ENCODE measurements at places on chromosomes 2 and 18. TPM values are rescaled to one million over a fixed set of nuclear protein-coding genes. Genes with fewer than 3 reads are reported as not detected.

GRCh38 chr2:201180010-201180409 lies 2.9 kb upstream of the CASP10 start:
- H3K27ac ChIP-seq: no peak overlapping the region
- peaks cover 25% of the 10 kb centered on the region for H3K4me1 ChIP-seq
- H3K4me3 ChIP-seq: no peak overlapping the region
- no peaks in the 10 kb centered on the region for H3K27me3 ChIP-seq
- no peaks in the 10 kb centered on the region for H3K36me3 ChIP-seq

DNA sequence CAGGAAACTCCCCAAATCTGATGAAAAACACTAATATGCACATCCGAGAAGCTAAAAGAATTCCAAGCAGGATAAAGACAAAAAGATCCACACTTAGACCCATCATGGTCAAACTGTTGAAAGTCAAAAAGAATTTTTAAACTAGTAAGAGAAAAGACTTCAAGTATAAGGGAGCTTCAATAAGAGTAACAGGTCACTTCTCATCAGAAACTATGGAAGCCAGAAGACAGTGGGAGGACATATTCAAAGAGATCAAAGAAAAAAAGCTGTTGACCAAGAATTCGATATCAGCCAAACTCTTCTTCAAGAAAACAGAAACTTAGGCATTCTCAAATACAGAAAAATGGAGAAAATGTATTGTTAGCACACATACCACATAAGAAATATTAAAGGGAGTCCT lies 50.4 kb downstream of the ZC3H8 start:
- no peaks in the 10 kb centered on the region for H3K27me3 ChIP-seq
- no peak for DNase-seq
- H3K4me3 ChIP-seq: no peak overlapping the region

GRCh38 chr18:35038881-35039491 lies 2.2 kb upstream of the MAPRE2 start:
- H3K4me3 ChIP-seq: no peak overlapping the region
- DNase-seq: no peak
- no peaks in the 10 kb centered on the region for H3K27me3 ChIP-seq
- H3K27ac ChIP-seq: no peak overlapping the region

DNA sequence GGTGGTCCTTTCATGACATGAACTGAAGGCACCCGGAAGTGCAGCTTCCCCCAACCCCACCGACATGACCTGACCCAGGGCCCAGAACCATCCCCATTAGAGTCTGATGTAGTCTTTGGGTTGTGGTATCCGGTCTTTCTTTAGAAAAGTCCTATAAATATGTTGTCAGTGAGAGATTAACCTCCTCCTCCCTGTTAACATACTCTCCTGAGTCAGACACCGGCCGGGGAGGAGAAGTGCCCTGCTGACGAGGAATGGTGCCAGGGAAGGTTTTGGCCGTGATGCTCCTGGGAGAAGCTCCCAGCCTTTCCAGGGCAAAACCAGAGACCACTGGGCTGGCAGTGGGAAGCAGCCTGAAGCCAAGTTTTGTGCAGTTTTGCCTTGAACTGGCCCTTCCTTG lies 109.0 kb downstream of the LAMA3 start:
- no peak overlapping the region for H3K27ac ChIP-seq
- H3K27me3 ChIP-seq: peaks cover 2% of the 10 kb centered on the region
- no peak overlapping the region for H3K4me3 ChIP-seq

- no peaks in the 10 kb centered on the region for H3K36me3 ChIP-seq
- no peak overlapping the region for H3K4me3 ChIP-seq
- H3K27ac ChIP-seq: no peak overlapping the region
- DNase-seq: no peak
- no peaks in the 10 kb centered on the region for H3K27me3 ChIP-seq
Observed at GRCh38 chr2:128513961-128514283, 195.3 kb upstream of the HS6ST1 start.

GRCh38 chr18:50268022-50268747 lies 1.9 kb upstream of the CFAP53 start:
- peak; percentile 89 for DNase-seq
- H3K4me1 ChIP-seq: peaks cover 20% of the 10 kb centered on the region
- no peak overlapping the region for H3K27ac ChIP-seq
- peak overlapping the region; percentile 57 for H3K4me3 ChIP-seq

GRCh38 chr18:685438-685837 lies 27.0 kb downstream of the ENOSF1 start:
- no peak overlapping the region for H3K27ac ChIP-seq
- no peak overlapping the region for H3K4me3 ChIP-seq
- H3K27me3 ChIP-seq: no peaks in the 10 kb centered on the region
- no peak for DNase-seq
- H3K36me3 ChIP-seq: peaks cover 77% of the 10 kb centered on the region

Gene CHRNG
- total RNA-seq: not detected

DNA sequence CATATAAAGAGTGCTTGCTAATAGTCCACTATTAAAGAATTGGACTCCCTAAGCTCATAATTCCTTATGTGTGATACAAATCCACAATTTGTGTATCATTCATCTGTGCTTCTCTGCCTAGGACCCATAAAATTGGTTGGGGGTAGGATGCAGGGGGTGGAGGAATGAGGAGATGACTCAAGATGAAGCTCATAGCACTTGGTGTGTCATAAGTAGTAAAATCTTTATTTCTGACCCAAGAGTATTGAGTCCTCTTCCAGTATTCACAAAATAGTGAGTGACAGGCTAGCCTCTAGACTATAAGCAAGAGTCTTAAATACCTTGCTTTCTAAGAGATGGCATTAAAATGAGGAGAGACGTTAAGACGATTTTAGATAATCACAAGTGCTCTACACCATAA lies 390.9 kb upstream of the CDH19 start:
- no peak for DNase-seq
- H3K4me3 ChIP-seq: no peak overlapping the region
- no peaks in the 10 kb centered on the region for H3K27me3 ChIP-seq

- no peak overlapping the region for H3K27ac ChIP-seq
- H3K4me1 ChIP-seq: peaks cover 3% of the 10 kb centered on the region
- no peak overlapping the region for H3K4me3 ChIP-seq
- DNase-seq: no peak
- peaks cover 20% of the 10 kb centered on the region for H3K27me3 ChIP-seq
- H3K36me3 ChIP-seq: no peaks in the 10 kb centered on the region
Observed at GRCh38 chr2:120550282-120550681, 185.4 kb upstream of the GLI2 start.

GRCh38 chr2:187078297-187078696 lies 229.3 kb upstream of the ZSWIM2 start:
- H3K27me3 ChIP-seq: no peaks in the 10 kb centered on the region
- H3K36me3 ChIP-seq: no peaks in the 10 kb centered on the region
- H3K4me3 ChIP-seq: no peak overlapping the region
- no peak for DNase-seq
- H3K27ac ChIP-seq: no peak overlapping the region

DNA sequence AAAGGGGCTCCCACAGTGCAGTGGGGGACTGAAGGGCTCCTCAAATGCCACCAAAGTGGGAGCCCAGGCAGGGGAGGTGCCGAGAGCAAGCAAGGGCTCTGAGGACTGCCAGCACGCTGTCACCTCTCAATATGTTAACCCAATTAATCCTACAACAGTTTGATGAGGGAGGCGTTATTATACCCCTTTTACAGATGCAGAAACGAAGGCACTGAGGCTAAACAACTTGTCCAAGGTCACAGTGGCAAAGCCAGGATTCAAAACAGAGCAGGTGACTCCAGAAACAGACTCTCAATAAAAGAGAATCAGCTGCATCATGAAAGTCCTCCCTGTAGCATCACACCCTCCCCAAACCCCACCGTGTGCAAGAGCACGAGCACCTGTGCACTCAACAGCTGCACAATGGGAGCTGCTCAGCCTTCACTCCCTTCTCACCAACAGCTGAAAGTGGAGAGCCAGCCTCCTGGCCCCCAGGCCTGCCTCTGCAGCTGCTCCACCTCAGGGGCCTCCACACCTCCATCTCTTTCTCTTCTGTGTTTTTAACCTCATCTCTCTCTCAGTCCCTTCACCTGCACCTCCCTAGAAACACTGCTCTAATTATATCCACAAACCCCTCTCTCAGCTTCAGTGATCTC lies 8.1 kb downstream of the NPC1 start:
- no peak for DNase-seq
- peaks cover 27% of the 10 kb centered on the region for H3K36me3 ChIP-seq
- H3K4me3 ChIP-seq: no peak overlapping the region
- no peaks in the 10 kb centered on the region for H3K27me3 ChIP-seq
- peak overlapping the region; percentile 11 for H3K27ac ChIP-seq
- peaks cover 58% of the 10 kb centered on the region for H3K4me1 ChIP-seq

- no peak for DNase-seq
- no peaks in the 10 kb centered on the region for H3K27me3 ChIP-seq
- no peak overlapping the region for H3K27ac ChIP-seq
- no peaks in the 10 kb centered on the region for H3K36me3 ChIP-seq
- H3K4me3 ChIP-seq: no peak overlapping the region
- H3K4me1 ChIP-seq: no peaks in the 10 kb centered on the region
Observed at GRCh38 chr2:4515871-4516761, 812.7 kb downstream of the DCDC2C start.

GRCh38 chr18:58493516-58494253 lies 135.2 kb downstream of the ALPK2 start:
- DNase-seq: peak; percentile 87
- no peak overlapping the region for H3K4me3 ChIP-seq
- no peak overlapping the region for H3K27ac ChIP-seq
- H3K27me3 ChIP-seq: peaks cover 27% of the 10 kb centered on the region
- peaks cover 9% of the 10 kb centered on the region for H3K4me1 ChIP-seq
- H3K36me3 ChIP-seq: no peaks in the 10 kb centered on the region

DNA sequence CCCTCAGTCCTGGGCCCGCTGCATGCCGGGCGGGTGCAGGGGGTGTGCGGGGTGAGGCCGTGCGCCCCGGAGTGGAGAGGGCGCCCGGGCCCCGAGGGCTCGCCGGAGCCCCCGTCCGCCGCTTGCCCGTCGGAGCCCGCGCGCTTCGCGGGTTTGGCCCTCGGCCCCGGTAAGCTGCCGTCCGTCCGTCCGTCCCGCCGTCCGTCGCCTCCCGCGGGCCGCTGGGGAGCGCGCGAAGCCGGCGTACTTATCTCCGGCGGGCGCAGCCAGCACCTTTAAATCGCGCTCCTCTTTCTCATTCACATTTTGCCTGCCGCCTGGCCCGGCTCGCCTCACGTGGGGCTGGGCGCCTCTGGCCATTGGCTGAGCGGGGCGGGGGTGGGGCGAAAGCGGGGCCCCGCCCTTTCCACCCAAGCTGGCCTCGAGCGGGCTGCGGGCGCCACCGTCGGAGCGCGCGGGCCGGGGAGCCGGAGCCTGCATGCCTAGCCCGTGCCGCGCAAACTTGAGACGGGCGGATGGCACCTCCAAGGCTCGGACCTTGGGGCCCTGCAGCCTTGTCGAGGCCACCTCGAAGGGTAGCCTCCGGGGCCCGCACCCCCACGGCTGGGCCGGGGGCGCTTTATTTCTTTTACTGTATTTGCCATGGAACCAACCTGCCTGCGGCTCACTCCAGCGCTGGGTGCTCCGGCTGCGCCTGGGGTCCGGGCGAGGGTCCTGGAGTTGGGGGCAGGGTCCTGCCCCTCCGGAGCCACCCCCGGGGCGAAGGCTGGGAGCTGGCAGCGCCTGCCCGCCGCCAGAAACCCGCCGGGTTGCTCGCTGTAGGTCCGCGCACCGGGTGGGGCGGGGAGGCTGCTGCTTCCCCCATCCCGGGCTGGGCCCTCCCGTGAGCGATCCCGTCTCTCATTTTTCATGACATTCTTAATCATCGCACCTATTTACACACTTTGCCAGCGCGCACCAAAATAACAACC lies at the start of gene GBX2:
Gene GBX2 (minus strand): TSS at position 277 of the 971 bp plus-strand sequence. CDS start 415 bp downstream, outside the sequence.
- peak; percentile 49 for DNase-seq
- H3K27ac ChIP-seq: no peak within 1 kb of the TSS
- peaks cover 57% of the 10 kb centered on the region for H3K27me3 ChIP-seq
- peak within 1 kb of the TSS; percentile 12 for H3K4me3 ChIP-seq
- H3K36me3 ChIP-seq: no peaks in the 10 kb centered on the region
- H3K4me1 ChIP-seq: peaks cover 11% of the 10 kb centered on the region

Gene ZNF514
- 7.0 TPM for total RNA-seq

Gene OR6B2
- not detected for total RNA-seq

DNA sequence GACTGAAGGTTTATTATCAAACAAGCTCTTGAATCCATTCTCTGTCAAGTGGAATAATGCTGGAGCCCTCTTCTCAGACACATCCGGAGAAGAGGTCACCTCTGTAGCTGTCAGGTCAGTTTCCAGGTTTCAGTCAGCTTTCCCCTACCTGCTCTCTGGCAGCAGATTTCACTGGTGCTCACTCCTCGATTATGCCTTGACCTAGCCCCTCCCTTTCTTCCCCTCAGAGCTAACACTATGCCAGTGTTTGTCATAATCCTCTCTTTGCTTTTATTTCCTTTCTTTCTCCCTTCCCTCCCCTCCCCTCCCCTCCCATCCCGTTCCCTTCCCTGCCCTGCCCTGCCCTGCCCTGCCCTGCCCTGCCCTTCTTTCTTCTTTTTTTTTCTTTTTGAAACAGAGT lies 22.5 kb upstream of the PLEKHM3 start:
- no peak overlapping the region for H3K4me3 ChIP-seq
- peaks cover 6% of the 10 kb centered on the region for H3K27me3 ChIP-seq
- no peaks in the 10 kb centered on the region for H3K36me3 ChIP-seq
- DNase-seq: no peak
- H3K4me1 ChIP-seq: no peaks in the 10 kb centered on the region

- H3K4me3 ChIP-seq: no peak overlapping the region
- H3K36me3 ChIP-seq: no peaks in the 10 kb centered on the region
- DNase-seq: no peak
- H3K4me1 ChIP-seq: no peaks in the 10 kb centered on the region
Observed at GRCh38 chr18:39531659-39532058, 1966.1 kb upstream of the CELF4 start.

DNA sequence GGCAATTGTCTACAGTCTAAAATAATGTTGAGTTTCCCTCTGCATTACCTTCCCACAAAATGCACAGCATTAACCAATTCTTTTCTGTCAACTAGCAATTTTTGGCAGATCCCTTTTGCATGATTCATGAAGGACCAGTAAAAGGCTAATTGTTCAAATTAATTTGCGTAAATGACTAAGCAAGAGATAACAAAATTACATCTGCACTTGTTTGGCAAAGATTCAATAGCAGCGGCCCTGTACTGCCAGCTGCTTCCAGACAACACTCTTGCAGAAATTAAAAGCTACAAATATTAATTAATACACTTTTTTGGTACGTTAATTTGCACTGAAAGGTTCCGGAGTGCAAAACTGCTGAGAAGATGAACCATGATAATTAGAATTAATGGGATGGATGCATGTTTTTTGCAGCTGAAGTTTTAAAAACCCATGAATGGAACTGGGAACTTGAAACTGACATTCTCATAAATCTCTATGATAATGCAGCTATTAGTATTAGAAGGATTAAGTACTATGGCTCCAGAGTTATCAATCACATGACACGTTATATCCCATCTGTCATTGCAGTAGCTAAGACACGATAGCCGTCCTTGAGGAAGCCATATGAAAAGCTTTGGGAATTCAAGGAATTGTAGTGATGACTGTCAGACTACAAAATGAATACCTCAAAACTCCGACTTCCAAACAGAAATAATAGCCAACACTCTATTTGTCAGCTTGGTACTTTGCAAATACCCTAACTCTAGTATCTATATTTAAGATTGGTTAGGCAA lies 1268.3 kb upstream of the ACVR2A start:
- no peaks in the 10 kb centered on the region for H3K27me3 ChIP-seq
- H3K4me3 ChIP-seq: no peak overlapping the region
- no peaks in the 10 kb centered on the region for H3K36me3 ChIP-seq
- H3K27ac ChIP-seq: no peak overlapping the region
- H3K4me1 ChIP-seq: no peaks in the 10 kb centered on the region

Measured in activated CD4-positive, alpha-beta T cell treated with anti-CD3 and anti-CD28 coated beads for 36 hours (primary cell).